ENCODE measurements at places on chromosomes 7 and 10.

DNA sequence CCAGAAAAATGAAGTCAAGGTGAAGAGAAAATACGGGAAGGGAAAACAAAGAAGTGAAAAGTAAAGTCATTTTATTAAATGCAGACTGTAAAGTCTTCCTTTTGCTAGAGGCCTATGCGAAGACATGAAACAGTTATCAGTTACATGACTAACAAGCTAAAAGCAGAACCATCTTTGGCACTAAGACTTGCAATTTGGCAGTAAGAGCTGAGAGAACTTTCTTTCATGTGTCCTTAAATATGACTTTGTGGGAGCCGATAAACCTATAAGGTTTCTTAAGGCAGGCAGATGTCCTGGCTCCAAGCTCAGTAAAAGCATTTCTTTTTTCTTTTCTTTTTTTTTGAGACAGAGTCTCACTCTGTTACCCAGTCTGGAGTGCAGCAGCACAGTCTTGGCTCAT lies 10.4 kb downstream of the ANLN start:
- DNase-seq = no peak

- DNase-seq = no peak
Measured at GRCh38 chr7:40299097-40299496, 164.3 kb downstream of the SUGCT start.

- DNase-seq = no peak
Measured at GRCh38 chr7:70072220-70072619, 473.9 kb downstream of the AUTS2 start.

DNA sequence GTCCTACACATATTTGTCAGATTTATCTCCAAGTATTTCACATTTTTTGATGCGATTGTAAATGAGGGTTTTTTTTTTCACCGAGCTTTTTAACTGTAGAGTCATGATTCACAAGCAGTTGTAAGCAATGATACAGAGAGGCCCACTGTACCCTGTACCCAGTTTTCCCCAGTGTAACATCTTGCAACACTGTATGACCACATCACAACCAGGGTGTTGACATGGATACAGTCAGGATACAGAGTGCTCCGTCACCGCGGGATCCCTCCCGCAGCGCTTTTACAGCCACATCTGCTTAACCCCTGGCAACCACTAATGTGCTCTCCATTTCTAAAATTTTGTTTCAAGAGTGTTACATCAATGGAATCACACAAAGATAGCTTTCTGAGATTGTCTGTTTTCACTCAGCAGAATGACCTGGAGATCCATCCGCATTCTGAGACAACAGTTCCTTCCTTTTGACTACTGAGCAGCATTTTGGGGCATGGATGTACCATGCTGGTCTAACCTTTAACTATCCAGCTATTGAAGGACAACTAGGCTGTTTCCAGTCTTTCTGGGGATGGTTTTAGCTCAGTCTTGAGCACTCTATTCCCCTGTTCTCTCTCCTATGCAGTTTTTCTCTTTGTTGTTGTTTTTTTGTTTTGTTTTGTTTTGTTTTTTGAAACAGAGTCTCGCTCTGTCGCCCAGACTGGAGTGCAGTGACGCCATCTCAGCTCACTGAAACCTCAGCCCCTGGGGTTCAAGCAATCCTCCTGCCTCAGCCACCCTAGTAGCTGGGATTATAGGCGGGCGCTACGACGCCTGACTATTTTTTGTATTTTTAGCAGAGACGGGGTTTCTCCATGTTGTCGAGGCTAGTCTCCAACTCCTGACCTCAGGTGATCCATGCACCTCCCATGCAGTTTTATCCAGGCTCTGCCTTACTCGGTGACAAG lies 25.9 kb downstream of the GPRIN2 start:
- DNase-seq = no peak

- no peak for DNase-seq
Measured at GRCh38 chr7:2003451-2003930, 229.3 kb downstream of the MAD1L1 start.

- no peak for DNase-seq
Measured at GRCh38 chr10:119310806-119311205, 103.4 kb downstream of the GRK5 start.

DNA sequence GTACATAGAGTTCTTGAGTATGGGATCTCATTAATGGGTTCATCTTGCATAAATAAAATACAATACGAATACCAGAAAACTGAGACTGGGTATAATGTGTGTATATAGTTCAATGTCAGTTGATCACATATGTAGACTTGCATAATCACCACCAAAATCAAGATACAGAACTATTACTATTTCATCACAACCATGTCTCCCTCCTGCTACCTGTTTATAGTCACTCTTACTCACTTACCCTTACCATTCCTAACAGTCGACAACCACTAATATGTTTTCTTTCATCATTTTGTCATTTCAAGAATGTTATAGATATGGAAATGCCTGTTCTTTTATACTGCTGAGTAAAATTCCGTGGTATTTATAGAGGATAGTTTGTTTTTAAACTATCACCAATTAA lies 416.1 kb upstream of the CNTNAP2 start:
- no peak for DNase-seq

- no peak for DNase-seq
Measured at GRCh38 chr7:6026820-6027311, 4.3 kb upstream of the ANKRD61 start.

DNA sequence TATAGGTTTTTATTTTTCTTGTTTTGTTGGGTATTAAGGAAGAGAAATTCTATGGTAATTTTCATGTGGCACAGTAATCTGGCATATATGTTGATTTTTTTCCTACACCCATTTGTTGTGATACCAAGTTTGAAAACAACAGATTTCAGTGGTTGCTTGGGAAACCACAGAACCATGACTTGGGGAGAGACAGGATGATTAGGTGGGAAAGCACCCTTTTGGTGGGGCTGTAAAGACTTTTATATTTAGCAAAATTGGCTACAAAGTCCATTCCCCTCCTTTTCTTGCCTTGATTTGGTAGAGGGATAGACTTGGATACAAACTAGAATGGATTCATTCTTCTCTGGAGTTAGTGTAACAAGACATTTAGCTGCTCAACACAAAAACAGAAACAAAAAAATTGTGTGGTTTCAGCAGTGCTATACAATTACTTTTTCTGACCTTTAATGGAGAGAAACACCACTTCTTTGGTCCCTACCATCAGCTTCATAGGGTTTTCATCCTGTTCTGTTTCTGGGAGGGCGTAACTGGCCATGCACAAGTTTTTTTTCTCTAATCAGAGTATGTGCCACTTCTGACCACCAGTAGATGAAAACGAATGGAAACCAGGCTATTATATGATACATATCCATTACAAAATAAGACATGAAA lies 52.7 kb downstream of the FIGNL1 start:
- DNase-seq = no peak

GRCh38 chr7:155338632-155339320 lies 41.1 kb downstream of the INSIG1 start:
- no peak for DNase-seq

- no peak for DNase-seq
Measured at GRCh38 chr10:122173766-122174435, 97.2 kb upstream of the BTBD16 start.

DNA sequence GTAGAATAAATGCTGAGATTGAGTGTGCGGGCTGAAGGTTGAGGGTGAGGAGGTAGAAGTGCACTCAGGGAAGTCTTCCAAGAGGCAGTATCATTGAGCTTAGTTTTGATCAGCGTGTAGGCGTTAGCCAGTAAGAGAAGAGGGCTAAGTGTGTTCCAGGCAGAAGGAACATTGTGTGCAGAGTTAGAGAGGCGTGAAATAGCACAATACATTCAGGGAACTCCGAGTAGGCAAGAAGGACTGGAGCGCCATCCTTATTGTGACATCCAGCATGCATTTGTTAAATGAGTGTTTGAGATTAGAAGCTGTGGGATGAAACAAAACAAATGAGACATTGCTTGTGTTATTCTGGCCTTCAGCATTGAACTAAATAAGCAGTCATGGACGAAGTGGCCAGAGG lies 140.9 kb upstream of the MKLN1 start:
- DNase-seq = no peak

DNA sequence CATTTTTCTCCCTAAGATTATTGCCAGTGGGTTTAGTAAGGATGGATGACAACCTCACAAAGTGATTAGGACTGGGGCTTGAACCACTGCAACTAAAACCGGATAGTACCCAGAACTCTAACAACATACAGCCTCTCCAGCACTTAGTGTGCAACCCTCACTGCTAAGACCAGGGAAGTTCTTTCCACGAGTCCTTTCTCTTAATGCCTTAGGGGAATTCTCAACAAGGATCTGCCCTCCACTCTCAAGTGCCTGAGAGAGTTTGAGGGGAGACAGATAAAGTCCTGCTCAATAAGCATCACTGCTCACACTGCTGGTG lies 104.6 kb downstream of the NRP1 start:
- no peak for DNase-seq

GRCh38 chr10:51117053-51117660 lies 42.9 kb downstream of the PRKG1 start:
- no peak for DNase-seq

GRCh38 chr7:22137026-22137425 lies 191.3 kb upstream of the CDCA7L start:
- no peak for DNase-seq

- peak; percentile 8 for DNase-seq
Measured at GRCh38 chr7:128841921-128842673, 11.9 kb downstream of the FLNC start.

DNA sequence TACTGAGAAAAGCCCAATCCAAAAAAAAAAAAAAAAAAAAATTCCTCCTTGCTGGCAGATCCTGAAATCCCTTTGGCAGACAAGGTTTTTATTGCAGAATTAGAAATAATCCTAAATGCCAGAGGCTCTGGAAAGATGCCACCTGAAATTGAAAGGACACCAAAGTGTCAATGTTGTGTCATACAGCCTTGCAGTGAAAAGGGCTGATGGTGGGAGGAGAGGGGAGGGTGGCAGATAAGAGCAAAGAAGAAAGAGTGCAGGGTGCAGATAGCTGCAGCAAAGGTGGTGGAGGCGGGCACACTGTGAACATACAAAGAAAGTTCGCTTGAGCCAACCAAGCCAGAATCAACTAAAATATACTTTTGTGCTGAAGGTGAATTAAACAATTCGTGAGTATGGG lies 8.2 kb upstream of the OPTN start:
- no peak for DNase-seq

- no peak for DNase-seq
Measured at GRCh38 chr7:8724080-8724718, 290.8 kb downstream of the NXPH1 start.

DNA sequence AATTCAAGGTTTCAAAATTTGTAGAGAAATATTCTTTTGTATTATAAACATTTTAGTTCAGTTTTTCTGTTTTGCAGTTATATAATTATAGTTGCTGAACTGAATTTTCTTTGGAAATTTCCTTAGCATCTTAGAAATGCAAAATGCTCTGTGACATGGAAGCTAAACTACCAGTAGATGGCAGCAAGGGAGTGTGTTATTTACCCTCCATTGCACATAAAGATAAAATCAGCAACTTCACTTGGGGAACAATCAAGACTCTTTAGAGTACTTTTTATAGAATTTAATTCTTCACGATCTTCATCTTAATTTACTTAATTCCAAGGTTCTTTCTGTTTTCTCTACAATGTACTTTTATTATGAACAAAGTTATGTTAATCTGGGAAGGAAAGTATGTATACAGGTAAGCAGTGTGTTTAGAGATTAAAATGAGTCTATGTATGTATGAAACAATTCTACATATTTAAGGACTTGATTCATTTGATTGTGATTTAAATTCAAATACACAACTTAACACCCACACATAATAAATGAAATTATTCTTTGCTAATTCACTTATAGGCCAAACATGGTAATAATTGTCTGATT lies 404.2 kb downstream of the THSD7A start:
- no peak for DNase-seq

DNA sequence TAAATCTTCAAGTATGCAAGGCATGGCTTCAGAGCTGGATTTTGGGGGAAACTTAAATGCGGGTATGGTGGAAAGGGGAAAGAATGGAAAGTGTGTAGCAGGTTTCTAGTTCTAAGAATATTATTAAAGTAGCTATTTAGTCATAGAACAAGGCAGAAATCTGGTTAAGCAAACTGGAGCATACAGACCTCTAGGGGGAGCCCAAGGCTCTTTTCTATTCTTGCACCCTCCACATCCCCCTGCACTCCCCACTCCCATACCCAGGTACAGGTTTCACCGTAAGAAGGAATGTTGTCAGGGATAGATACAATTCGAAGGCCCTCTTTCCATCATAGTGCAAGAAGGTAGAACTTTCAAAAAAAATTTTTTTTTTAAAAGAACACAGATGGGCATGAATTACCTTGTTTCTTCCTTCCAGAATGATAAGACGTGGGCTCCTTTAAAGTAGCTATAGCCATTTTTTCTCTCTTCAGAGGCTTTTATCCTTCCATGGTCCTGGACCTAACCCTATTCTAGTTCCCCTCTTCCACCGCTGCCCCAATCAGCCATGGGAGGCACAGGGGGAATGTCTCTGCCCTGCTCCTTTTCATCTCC lies 41.5 kb upstream of the SMIM30 start:
- DNase-seq = no peak

- no peak for DNase-seq
Measured at GRCh38 chr7:23893942-23894891, 184.2 kb downstream of the STK31 start.

DNA sequence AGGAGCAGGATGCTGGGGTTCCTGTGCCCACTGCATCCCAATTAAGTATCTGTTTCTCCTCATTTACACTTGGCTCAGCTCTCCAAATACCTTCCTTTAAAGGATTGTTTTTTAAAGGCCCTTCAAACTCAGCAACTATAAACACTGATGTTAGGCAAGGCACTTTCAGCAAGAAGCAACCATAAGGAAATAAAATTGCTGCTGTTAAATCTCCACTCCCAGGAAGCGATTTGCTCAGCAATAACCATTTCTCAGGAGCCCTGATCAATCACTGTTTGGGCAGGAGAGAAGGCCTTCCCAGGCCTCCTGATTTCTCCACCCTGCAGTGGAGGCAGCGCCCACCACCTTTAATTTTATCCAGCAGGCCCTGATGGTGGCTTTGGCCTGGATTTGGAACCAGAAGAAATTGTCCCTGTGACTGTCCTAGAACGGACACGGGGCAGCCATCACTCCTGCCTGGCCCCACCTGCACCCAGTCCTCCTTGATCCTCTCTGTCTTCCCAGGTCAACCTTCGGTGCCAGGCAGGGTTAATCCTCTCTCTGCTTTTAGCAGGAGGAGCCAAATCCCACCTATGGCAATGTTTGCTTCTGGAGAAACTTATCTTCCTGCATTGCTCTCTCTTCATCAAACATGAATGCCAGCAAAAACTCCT lies 199.8 kb downstream of the PLXNA4 start:
- no peak for DNase-seq

DNA sequence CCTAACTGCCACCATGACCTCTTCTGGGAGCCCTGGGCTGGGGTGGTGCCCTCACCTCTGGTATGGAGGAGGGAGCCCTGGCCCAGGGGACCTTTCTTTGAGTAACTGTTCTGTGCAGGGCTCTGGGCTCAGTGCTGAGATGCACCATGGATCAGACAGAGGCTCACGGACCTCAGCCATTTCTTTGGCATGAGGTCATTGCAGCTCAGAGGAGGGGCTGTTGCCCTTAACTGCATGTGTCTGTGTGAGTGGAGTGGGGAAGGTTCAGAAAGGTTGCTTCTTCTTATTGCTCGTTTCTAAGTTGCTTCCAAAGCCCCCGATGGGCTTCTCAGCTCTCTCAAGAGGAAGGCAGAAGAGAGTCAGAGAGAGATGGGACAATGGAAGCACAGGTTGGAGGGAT lies 233.9 kb downstream of the RPS24 start:
- DNase-seq = no peak

Measured in stimulated activated naive CD4-positive, alpha-beta T cell (primary cell).